ENCODE measurements at places on chromosomes 3 and 15.

- no peak for DNase-seq
These were observed 332.3 kb downstream of the FOXP1 start for GRCh38 chr3:71251156-71251775.

GRCh38 chr3:53259427-53260259 lies 3.8 kb upstream of the TKT start:
- no peak for DNase-seq

- DNase-seq = no peak
These were observed 15.0 kb downstream of the UACA start for GRCh38 chr15:70748281-70748747.

DNA sequence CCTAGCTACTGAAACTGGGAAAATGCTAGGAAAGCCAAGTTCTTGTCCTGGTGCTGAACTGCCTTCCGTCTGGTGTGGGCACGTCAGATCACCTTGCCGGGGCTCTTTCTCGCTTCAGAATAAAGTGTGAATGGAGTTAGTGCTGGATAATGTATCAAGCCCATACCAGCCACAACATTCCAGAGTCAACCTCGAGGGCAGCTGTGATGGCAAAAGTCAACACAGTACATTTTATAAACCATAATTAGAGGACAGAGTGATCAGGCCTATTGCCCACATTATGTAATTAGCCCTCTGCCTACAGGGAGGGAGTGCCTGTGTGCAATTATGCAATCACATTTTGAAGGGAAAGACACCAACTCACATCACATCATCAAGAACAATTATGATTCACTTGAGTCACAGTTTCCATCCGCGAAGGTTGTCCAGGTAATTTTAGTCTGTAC lies 165.2 kb downstream of the RORA start:
- no peak for DNase-seq

DNA sequence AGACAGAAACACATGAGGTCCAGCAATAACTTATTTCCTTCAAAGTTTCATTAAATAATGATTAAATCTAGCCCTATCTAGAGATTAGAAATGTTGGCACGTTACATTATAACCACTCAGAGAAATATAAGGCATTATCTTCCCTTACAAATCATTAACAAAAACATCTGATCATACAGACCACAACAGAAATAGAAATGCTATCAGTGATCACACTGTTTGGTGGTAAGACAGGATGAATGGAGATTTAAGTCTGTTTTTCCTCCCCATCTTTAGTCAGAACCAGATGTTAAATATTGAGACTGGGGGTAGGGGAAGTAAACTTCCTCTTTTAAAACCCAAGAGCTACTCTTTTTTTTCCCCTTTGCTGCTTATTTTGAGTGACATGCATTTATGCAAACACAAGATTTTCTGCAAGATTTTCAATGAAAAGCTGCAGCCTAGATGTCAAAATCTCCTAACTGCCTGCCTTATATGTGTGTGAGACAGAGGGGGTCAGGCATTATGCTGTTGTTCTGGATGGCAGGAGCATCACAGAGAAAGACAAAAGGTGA lies 70.4 kb downstream of the CBLB start:
- no peak for DNase-seq

- DNase-seq = no peak
These were observed 51.0 kb upstream of the SH3GL3 start for GRCh38 chr15:83396101-83396500.

GRCh38 chr15:80695911-80696661 lies 976 bp downstream of the ABHD17C start:
- DNase-seq = no peak

DNA sequence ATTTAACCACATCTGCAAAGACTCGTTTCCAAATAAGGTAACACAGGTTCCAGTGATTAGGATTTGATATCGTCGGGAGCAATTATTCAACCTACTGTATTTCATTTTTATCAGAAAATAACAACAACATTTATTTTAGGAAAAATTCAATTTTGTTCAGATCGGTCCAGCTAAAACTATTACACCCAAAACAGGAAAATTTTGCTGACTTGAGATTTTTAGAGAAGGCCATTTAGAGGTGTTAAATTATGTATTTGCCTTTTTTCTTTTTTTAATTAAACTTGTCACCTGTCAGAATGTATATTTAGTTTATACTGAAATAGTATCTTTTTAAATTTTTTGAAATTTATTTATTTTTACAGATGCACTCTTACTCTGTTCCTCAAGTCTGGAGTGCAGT lies 81.3 kb downstream of the ARHGAP31 start:
- no peak for DNase-seq

- no peak for DNase-seq
These were observed 99.1 kb downstream of the VGLL4 start for GRCh38 chr3:11544412-11545181.

DNA sequence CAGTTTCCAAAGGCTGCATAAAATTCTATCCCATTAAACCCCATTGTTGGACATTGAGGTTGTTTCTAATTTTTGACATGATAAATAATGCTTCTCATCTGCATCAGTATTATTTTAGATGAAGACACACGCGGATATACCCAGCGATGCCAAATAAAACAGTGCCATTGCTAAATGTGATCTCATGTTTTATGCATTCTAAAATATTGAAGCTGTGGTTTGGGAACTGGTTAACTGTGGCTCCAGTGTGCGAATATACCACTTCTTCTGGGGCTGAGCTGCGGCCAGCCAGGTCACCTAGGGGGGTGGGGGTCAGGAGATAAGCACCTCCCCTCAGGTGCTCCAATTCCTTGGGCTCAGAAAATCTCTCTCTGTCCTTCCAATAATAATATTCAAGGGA lies 230.0 kb downstream of the ADAMTS9 start:
- no peak for DNase-seq

DNA sequence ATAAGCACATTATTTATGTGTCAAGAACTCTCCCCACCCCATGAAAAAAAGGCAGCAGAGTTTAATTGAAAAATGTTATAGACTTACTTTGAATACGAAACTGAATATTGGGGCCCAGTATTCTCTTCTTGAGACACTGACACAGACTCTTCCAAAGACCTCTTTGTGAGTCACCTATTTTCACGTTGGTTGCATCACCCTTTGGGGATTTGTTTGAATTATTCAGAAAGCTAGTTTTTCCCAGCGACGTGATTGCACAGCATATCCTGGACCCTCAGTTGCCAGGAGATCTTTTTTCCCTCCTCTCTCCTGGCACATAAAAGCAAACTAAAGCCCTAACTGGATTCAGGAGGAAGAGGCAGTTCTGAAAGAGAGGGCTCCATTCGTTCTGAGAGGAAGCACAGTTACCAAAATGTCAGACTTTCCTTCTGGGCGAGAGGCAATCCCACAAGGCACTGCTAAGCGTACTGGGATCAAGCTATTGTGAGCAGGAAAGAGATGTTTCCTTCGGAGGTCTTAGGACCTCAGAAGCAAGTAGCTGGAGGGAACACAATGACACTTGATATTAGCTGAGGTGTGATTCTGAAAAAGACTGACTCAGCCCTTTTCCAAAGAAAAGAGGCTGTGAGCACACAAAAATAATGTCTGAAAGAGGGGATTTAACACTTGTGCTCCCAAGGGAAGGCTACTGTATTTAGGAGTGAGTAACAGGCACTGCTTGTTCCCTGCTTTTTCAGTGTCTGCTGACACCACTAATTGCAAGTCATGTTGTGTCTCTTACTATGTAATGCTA lies 65.8 kb upstream of the CADPS start:
- DNase-seq = no peak
